ENCODE measurements at places on chromosomes 11 and 22.

DNA sequence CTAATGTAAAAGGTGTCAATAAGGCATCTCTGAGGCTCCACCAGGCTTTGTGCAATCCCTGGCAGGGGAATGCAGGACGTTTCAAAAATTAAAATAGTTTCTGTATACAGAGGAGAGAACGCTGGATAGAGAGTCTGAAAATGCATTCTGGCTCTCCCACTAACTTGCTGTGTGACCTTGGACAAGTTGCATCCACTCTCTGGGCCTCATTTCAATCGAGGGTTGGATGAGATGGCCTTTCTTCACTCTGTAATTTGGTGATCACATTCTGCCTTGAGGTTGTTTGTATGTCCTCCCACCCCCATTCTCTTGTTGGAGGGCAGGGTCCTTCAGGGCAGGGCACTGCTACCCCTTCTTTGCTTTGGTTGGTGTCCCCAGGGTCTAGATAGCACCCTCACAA is 78.5 kb downstream of the CACNG2 start:
- DNase-seq, result no peak

DNA sequence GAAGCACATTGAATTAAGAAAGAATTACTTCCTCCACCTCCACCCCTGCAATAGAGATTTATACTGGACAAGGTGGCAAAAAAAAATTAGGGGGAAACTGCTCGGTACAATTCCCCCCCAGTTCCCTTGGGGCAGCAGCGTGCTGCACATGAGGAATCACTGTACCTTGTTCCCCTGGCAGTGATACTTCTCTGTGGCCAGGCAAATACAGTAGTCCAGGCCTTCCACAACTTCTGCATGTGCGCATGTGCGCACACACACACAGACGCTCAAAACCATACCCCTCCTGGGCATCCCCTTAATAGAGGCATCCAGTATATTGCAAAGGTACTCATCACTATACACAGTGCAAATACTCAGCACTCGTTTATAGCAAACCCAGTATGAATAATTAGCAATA is 68.9 kb downstream of the ARFGAP2 start:
- DNase-seq, result no peak

DNA sequence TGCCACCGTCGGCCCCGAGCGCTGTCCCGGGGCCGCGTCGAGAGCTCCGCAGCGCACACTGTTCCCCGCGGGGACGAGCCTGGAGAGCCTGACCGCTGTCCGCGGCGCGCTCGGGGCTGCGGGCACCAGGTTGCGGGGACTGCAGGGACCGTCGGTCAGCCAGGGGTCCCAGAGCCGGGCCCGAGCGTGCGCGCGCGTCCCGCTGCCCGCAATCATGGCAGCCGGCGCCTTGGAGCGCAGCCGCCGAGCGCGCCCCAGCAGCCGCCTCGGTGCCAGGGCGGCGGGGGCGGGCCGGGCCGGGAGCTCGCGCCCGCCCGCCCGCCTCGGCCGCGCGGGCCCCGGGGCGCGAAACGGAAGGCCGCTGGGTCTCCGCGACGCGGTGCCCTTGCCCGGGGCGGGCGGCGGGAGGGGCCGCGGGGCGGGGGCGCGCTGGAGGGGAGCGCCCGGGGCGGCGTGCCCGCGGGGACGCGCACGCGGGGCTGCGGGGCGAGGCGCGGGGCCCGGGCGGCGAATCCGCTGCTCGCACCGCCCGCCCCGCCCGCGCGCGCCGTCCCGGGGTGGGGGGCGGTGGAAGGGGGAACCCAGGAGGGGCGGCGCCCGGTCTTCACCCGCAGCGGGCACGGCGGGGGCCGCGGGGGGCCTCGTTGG is 79.4 kb upstream of the PPARA start:
- peak; percentile 69 for DNase-seq

- DNase-seq, result no peak
Observed at GRCh38 chr11:64207256-64208085, 950 bp downstream of the FERMT3 start.

- no peak for DNase-seq
Observed at GRCh38 chr11:27710536-27710935, 10.3 kb upstream of the BDNF start.

DNA sequence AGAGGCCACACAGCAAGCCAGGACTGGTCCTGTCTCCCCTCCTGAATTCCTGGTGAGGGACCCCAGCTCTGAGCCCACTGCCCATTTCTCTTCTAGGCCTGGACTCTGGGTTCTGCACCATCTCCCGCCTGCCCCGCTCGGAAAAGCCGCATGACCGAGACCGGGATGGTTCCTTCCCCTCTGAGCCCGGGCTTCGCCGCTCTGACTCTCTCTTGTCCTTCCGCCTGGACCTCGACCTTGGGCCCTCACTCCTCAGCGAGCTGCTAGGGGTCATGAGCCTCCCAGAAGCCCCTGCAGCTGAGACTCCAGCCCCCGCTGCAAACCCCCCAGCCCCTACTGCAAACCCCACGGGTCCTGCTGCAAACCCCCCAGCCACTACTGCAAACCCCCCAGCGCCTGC is 7.7 kb downstream of the CDC42EP1 start:
- DNase-seq, result no peak

DNA sequence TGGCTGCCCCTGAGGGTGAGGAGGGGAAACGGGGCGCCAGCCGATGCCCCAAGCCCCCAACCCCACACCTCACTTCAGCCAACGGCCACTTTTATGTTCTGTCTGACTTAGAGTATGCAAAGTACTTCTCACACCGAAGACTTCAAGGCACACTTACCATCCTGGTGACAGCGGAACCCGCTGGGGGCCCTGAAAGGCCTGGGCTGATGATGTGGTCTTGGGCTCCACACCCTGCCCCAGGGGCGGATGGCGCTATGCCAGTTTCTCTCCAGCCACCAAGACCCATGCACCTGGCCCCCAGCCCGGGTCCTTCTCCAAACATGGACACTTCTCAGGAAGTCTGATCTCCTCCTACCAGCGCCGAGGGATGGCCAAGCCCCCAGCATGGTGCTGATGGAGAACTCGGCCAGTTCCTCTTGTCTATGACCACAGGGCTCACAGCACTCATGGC is 175.4 kb downstream of the CTTN start:
- DNase-seq, result no peak

DNA sequence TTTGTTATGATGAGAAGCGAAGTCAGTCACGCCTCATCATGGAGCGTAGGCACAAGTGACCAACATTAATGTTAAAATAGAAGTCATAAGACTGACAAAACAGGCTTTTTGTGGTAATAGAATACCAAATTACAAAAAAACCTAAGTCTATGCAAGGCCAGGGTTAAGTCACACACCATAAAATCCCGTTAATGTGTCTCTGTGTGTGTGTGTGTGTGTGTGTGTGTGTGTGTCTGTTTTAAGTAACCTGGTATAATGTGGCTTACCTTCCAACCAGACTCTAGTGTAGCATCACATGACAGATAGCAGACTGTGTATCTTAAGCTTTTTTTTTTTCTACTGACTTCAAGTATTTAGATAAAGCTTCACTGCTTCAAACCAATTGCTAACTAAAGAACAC is 38.0 kb downstream of the C11orf71 start:
- DNase-seq, result no peak

DNA sequence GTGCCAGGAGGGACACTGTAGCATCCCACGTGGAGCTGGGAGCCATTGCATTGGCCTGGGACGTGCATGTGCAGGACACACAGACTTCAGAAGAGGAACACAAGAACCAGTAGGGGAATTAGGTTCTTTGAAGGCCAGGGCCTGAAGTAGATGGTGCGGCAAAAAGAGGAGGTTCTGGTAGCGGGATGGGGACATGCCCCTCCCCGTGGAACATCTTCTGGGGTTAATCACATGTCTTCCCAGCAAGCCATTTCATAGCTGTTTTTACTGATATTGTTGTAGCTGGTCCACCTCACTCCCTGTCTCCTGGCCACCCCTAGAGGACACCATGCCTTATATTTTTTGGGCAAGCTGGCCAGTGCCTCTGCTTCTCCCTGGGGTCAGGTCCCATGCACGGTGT is 74.3 kb downstream of the SCN3B start:
- DNase-seq, result no peak

- DNase-seq, result no peak
Observed at GRCh38 chr11:99585606-99586005, 564.9 kb downstream of the CNTN5 start.

- DNase-seq, result no peak
Observed at GRCh38 chr22:34324763-34325162, 404.5 kb upstream of the LARGE1 start.

DNA sequence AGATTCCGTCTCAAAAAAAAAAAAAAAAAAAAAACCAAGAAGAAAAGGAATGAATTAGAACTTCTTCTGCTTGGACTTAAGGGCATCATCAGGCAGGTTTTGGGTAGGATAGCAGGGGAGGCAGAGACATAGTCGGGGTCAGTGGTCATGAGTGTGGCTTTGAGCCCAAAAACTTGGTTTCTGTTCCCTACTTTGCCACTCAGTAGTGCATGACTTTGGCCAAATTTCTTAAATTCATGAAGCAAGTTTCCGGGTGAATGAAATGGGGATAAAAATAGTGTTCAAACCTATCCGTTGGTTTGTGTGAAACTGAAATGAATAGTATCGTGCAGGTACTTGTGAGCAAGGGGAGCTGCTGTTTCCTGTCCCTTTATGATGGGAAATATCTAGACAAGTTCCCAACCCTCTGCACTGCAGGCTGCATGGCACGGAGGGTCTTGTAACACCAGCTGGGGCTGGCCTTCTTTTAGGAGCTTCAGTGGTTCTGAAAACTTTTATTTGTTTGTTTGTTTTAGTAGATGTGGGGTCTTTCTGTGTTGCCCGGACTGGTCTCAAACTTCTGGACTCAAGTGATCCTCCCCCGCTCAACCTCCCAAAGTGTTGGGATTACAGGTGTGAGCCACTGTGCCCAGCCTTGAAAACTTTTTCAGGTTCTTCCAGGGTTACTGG is 18.4 kb downstream of the NEAT1 start:
- no peak for DNase-seq

DNA sequence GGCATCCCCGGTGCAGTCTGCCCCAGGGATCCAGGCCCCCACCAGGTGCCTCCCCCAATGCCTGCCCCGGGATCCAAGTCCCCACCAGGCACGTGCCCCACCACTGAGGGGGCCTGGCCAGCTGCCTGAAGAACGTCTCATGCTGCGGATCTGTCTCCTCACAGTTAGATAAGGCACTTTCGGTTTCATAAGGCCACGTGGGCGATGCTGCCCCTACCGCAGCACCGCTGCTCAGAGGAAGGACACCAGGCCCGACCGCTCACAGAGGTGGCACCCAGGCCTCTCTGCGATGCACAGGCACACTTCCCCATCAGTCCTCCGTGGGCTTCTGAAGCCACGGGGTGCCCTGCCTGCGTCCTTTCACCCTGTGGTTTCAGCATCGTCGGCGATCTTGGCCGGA is 68.1 kb upstream of the BID start:
- DNase-seq, result no peak
